ENCODE measurements at places on chromosomes 16 and 17.

- no peaks in the 10 kb centered on the region for H3K36me3 ChIP-seq
- H3K4me3 ChIP-seq, result no peak overlapping the region
- no peak overlapping the region for H3K27ac ChIP-seq
- no peak for DNase-seq
- H3K4me1 ChIP-seq, result no peaks in the 10 kb centered on the region
Measured at GRCh38 chr17:30915833-30916611, 5.7 kb upstream of the ADAP2 start.

- no peaks in the 10 kb centered on the region for H3K4me1 ChIP-seq
- no peak overlapping the region for H3K4me3 ChIP-seq
- no peaks in the 10 kb centered on the region for H3K27me3 ChIP-seq
Measured at GRCh38 chr16:61007694-61008093, 1028.5 kb downstream of the CDH8 start.

DNA sequence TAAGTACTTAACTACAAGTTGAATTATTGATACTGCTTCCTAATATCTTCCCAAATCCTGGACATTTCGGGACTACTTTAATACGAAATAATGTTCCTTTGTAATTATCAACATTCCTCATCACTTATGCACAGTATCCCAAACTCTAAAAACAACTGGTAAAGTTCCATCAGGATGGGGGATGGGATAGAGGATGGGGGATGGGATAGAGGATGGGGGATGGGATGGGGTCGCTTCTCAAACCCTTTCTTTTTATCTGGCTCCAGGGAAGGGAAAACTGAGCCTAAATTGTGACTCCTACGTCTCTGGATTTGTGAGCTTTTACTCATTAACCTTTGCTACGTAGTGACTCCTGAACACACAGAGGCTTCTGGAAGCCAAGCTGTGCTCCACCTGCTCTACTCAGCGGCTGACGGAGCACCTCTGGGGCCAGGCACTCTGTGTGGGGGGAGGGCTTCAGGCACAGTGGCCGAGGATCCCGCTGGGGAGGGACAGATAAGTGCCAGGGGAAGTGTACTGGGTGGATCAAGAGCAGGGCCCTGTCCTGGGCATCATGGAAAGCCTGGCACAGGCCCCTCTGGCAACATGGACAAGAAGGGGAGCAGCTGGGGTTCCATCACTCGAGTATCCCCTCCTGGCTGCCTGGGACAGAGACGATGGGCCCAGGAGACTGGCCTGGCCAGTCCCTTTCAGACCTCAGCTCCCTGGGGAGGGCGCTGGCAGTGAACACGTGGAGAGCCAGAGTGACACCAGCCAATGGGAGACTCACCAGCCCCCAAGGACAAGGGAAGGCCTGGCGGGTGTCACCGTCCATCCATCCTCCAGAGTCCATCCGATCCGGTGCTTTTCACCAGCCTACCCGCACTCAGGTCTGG, 56.2 kb downstream of the PGS1 start:
- no peak for DNase-seq
- H3K4me3 ChIP-seq, result no peak overlapping the region
- H3K27ac ChIP-seq, result no peak overlapping the region
- H3K27me3 ChIP-seq, result no peaks in the 10 kb centered on the region
- peaks cover 4% of the 10 kb centered on the region for H3K36me3 ChIP-seq

DNA sequence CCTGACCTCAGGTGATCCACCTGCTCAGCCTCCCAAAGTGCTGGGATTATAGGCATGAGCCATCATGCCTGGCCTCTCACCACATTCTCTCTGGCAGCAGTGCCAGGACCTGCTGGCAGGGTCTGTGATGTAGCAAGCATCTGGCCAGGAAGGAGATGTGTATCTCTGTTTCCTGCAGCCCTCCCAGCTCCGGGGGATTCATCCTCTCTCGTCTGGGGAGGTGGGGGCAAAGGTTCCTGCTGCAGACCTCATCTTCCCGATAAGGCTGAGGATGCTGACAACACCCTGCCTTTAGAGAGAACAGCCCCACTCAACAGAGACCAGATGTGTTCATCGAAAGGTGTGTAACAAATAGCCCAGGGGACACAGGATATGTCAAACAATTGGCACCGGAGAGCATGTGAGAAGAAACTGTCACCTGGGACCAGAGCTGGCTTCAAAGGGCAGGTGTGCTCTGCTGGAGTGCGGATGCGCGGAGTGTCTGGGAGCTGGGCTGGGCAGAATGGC, 54.8 kb upstream of the SEC14L1 start:
- H3K36me3 ChIP-seq, result no peaks in the 10 kb centered on the region
- DNase-seq, result no peak

GRCh38 chr17:50033316-50033715, 22.6 kb upstream of the ITGA3 start:
- peaks cover 51% of the 10 kb centered on the region for H3K4me1 ChIP-seq
- no peaks in the 10 kb centered on the region for H3K27me3 ChIP-seq
- H3K27ac ChIP-seq, result peak overlapping the region; percentile 73
- no peaks in the 10 kb centered on the region for H3K36me3 ChIP-seq
- peak overlapping the region; percentile 2 for H3K4me3 ChIP-seq

- no peaks in the 10 kb centered on the region for H3K36me3 ChIP-seq
- H3K27me3 ChIP-seq, result no peaks in the 10 kb centered on the region
- peak; percentile 58 for DNase-seq
- no peak overlapping the region for H3K4me3 ChIP-seq
- H3K27ac ChIP-seq, result peak overlapping the region; percentile 95
Measured at GRCh38 chr17:8693328-8693727, 51.3 kb downstream of the CCDC42 start.

GRCh38 chr16:1308036-1308976, 1.1 kb upstream of the UBE2I start:
- DNase-seq, result no peak
- H3K27me3 ChIP-seq, result no peaks in the 10 kb centered on the region
- peaks cover 9% of the 10 kb centered on the region for H3K36me3 ChIP-seq
- peak overlapping the region; percentile 83 for H3K4me3 ChIP-seq
- peak overlapping the region; percentile 99 for H3K27ac ChIP-seq
- peaks cover 21% of the 10 kb centered on the region for H3K4me1 ChIP-seq

GRCh38 chr16:80725566-80726162, 78.7 kb downstream of the CDYL2 start:
- no peaks in the 10 kb centered on the region for H3K36me3 ChIP-seq
- no peaks in the 10 kb centered on the region for H3K4me1 ChIP-seq
- no peak overlapping the region for H3K27ac ChIP-seq
- no peak for DNase-seq
- no peak overlapping the region for H3K4me3 ChIP-seq

- DNase-seq, result no peak
- H3K4me1 ChIP-seq, result no peaks in the 10 kb centered on the region
- no peaks in the 10 kb centered on the region for H3K27me3 ChIP-seq
- H3K36me3 ChIP-seq, result no peaks in the 10 kb centered on the region
Measured at GRCh38 chr16:10339777-10340732, 45.8 kb upstream of the ATF7IP2 start.

- no peak for DNase-seq
- peak overlapping the region; percentile 29 for H3K27ac ChIP-seq
- H3K4me1 ChIP-seq, result no peaks in the 10 kb centered on the region
- H3K27me3 ChIP-seq, result no peaks in the 10 kb centered on the region
- peaks cover 9% of the 10 kb centered on the region for H3K36me3 ChIP-seq
Measured at GRCh38 chr17:19769946-19770652, 22.0 kb upstream of the ALDH3A1 start.

DNA sequence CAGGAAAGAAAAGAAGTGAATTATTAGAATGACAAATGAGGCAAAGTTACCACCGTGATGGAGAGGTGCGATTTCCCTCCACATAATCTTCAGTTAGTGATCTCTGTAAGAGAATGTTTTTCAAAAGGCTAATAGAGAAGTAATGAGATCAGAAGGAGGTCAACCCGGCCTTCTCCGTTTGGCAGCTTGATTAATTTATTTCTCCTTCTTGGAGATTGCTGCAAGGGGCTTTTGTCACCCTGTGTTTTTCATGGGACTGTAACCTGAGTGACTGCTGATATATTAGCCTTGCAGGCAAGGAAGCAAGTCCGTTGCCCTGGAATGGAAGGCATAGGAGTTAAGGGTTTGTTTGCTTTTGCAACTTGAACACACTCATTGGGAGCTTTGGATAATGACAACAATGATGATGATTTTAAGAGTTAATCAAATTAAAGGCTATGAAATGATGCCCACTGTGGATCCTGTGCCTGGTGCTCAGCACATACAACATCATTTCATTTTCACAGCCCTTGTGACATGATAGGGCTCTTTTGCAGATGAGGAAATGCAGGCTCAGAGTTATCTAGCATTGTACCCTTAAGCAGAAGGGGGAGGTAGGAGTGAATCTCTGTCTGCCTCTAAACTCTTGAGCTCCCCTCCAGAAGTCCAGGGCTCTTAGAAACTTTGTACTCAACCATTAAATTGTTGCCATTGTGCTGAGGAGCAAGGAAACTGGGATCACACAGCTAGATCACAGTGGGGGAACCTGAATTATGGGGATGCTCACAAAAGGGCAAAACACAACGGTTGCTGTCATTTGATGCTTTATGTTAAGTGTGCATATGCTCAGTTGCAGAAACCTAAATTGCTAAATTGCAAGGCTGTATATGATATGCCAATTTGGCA, 226.3 kb downstream of the WWOX start:
- H3K36me3 ChIP-seq, result no peaks in the 10 kb centered on the region
- DNase-seq, result no peak
- H3K4me1 ChIP-seq, result no peaks in the 10 kb centered on the region
- no peak overlapping the region for H3K4me3 ChIP-seq
- H3K27ac ChIP-seq, result no peak overlapping the region

- no peak for DNase-seq
- no peaks in the 10 kb centered on the region for H3K36me3 ChIP-seq
- no peaks in the 10 kb centered on the region for H3K4me1 ChIP-seq
Measured at GRCh38 chr17:9878786-9879525, 26.1 kb downstream of the RCVRN start.

- no peaks in the 10 kb centered on the region for H3K4me1 ChIP-seq
- no peak overlapping the region for H3K27ac ChIP-seq
- no peak overlapping the region for H3K4me3 ChIP-seq
- no peak for DNase-seq
Measured at GRCh38 chr17:67557052-67557845, 160.5 kb upstream of the NOL11 start.

GRCh38 chr16:19840524-19841110, 44.0 kb downstream of the GPRC5B start:
- H3K36me3 ChIP-seq, result no peaks in the 10 kb centered on the region
- no peak overlapping the region for H3K4me3 ChIP-seq
- no peaks in the 10 kb centered on the region for H3K27me3 ChIP-seq
- H3K4me1 ChIP-seq, result no peaks in the 10 kb centered on the region
